ENCODE measurements at places on chromosomes 16 and 17.
A peak's percentile ranks its signal among the peaks of the same experiment; 100 is the strongest.

DNA sequence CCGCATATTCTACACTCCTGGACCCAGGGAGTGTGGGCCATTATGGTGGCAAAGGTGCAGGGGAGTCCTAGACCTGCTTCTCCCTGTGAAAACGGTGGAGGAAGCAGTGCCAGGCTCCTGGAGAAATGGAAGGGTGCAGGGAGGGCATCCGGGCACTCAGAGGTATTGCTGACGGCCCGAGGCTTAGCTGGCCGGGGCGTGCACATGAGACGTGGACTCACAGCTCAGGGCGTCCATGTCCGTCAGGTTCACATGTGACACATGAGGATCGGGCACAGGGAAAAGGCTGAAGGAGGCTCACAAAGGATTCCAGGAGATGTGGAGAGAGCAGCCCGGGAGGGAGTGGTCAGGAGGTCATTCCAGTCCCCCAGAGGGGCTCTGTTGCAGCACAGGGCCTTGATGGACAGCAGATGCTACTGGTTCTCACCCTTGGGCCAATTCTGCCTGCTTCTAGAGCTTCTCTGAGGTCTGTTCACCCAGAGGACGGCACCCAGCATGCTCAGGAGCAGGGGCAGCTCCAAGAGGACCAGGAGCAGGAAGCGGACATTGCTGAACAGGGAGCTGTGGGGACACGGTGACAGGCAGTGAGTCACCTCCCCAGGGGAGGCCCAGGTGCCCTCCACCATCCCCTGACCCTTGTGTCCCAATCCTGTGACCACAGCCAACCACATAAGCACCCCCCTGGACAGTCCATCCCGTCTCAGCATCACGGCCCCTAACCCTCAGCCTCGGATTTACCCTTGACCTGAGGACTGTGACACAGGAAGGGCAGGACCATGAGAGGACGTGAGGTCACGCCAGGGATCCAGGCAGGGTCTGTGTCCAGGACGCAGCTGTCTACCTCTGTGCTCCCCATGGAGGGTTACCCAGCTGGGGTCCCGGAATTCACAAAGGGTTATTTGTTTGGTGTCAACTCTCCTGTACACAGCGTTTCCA, 4.5 kb downstream of the CD300C start:
- no peak for DNase-seq

GRCh38 chr17:41547921-41548843, 20.1 kb upstream of the KRT19 start:
- DNase-seq: peak; percentile 24

GRCh38 chr17:42282478-42283080, 5.7 kb upstream of the STAT5A start:
- no peak for DNase-seq

- DNase-seq: no peak
Observed at GRCh38 chr17:50051082-50051576, 4.8 kb upstream of the ITGA3 start.

DNA sequence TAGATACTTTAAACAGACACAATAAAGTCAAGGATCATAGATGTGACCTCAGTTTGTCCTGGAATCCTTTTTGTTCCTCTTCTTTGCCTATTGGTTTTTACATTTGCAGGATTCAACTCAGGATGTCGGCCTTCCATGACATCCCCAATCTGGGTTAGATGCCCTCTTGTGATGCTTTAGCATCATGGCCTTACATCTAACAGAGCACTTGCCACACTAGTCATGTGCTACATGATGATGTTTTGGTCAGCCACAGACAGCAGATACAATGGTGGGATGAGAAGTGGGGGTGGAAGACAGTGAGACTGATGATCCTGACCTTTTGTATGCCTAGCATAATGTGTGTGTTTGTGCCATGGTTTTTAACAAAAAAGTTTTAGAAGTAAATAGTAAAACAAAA, 1.8 kb upstream of the SYNRG start:
- DNase-seq: no peak

DNA sequence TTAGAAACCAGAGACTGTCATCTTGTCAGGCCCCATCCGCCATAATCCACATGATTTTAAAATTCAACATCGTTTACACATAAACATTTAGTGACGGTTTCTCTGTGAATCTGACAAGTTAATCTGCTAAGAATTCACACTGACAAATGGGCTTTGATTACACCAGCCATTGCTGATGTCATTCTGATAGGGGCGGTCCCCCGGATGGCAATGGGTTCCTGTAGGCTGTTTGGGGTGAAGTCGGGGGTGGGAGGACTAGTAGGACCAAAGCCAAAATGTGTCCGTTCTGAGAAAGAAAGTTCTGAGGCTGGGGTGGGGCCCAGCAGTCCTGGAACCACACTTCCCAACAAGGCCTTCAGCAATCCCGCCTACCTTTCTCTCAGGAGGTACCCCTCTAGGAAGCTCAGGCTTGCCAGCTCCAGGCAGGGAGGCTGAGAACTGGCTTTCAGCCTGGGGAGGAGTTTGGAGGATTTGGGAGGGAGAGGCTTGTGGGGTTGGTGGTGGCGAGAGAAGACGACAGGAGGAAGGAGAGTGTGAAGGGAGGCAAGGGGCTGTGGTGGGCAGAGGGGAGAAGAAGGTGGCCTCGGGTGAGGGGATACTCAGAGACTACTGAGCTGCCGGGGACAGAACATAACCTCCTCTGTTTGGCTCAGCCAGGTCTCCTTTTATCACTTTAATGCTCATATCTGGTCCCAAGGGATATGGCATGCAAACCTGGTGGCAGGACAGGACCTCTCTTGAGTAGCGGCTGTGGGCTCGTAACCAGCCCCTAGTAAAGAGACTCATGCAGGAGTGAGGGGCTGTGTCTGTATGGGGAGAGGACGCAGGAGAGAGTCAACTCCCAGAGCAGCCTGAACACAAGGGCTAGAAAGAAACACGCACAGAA, 8.6 kb downstream of the HIC1 start:
- DNase-seq: no peak

DNA sequence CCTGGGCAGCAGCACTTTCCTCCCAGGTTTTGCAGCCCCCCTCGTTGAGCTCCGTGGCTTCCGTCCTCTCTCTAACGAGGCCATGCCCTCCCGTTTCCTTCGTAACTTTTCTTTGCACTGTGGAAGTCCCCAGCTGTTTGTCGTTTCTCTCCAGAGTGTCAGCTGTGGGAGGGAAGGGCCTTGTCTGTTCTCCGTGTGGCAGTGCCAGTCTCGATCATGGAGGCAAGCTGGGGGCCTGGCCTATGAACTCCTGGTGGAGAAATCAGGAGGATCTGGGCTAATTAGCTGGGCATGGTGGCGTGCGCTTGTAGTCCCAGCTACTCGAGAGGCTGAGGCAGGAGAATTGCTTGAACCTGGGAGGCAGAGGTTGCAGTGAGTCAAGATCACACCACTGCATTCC, 28.3 kb downstream of the TBCD start:
- DNase-seq: no peak

- DNase-seq: no peak
Observed at GRCh38 chr16:47037396-47037745, 63.9 kb upstream of the DNAJA2 start.

GRCh38 chr17:17523001-17523730, 27.0 kb upstream of the RASD1 start:
- peak; percentile 91 for DNase-seq

- DNase-seq: no peak
Observed at GRCh38 chr17:65468321-65468720, 93.1 kb downstream of the AXIN2 start.

DNA sequence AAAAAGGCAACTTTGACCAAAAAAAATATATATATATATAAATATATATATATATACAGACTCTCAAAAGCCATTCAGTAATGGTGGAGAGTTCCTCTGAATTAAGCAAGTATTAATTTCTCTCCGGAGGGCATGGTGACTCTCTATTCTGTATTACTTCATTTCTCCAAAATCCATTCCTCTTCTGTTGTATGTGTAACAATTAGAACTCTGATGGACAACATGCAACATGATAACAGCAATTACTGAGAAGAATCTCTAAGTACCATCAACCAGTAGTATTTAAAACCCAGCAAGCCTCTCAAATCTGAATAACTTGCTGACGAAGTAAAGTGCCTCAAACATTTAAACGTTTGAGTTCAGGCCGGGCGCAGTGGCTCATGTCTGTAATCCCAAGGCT, 2.3 kb downstream of the GRB2 start:
- no peak for DNase-seq

Data from NCI-H2171 treated with DMSO at 0.1 percent for 48 hours (cell line).